ENCODE measurements at places on chromosomes 6 and 20.
A peak's percentile ranks its signal among the peaks of the same experiment; 100 is the strongest.

GRCh38 chr6:64914124-64914523 is 792.9 kb downstream of the EYS start:
- DNase-seq: no peak

- peak; percentile 73 for DNase-seq
Observed at GRCh38 chr6:21589352-21590345, 3.9 kb upstream of the SOX4 start.

DNA sequence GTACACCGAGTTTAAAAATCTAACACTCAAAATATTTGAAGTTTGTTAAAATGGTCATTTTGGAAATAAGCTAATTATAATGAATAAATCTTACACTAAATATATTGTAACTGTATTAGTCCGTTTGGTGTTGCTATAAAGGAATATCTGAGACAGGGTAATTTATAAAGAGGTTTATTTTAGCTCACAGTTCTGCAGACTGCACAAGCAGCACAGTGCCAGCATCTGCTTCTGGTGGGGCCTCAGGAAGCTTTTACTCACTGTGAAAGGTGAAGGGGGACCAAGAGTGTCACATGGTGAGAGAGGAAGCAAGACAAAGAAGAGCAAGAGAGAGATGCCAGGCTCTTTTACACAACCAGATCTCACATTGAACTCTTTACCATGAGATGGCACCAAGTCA is 17.1 kb downstream of the ELOVL5 start:
- DNase-seq: no peak

DNA sequence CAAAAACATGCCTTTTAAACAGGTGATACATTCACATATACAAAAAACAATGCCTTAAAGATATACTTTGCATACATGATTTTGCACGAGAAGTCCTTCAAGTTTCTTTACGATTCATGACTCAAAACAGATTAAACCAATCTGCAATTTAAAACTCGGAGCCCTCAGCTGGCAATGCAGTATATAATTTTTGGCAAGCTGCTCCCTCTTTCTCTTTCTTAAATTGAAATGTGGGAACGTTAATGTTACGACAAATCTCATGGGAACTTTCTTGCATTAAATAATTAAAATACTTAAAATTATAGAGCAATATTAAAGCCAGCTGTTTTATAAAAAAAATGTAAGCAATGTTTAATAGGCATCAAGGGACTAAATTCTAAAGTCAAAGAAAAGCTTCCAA is 334.6 kb downstream of the ESR1 start:
- DNase-seq: no peak

DNA sequence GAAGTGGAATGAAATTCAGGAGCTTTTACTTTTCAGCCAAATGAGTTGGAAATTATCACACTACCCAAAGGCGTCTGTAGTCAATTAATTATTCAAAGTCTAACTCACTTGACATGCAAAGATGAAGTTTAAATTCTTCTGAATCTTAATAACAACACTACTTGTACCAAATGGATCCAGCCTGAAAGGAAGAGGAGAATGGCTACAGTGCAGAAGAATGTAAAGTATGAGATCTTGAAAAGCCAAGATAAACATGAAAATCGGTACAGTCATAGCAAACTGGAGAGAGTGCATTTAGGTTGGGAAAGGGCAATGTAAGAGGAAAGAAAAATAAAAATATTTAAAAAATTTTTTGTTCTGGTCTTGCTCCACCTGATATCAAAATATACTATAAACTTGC is 195.5 kb downstream of the SIM1 start:
- DNase-seq: no peak

- no peak for DNase-seq
Observed at GRCh38 chr20:18754030-18754652, 59.4 kb upstream of the SCP2D1 start.

GRCh38 chr20:7916648-7917047 is 23.6 kb downstream of the HAO1 start:
- no peak for DNase-seq

GRCh38 chr6:113642714-113643406 is 214.3 kb upstream of the MARCKS start:
- no peak for DNase-seq

DNA sequence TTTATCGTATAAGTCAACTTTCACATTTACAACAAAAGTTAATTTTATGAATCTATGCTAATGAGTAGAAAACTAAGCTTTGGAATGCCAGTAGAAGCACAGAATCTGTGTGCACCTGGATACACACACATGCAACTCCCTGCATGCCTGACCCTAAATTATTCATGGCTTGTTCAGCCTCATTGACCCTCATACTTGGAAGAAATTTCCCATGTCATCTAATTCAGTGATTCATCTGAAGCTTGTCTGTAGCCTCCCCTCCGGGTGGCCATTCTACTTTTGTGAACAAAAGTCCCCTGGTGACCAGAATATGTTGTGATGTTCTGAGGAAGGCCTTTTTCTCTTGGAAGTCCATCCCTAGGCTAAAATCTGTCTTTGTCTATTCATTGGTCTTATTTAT is 1078.4 kb downstream of the KIF16B start:
- no peak for DNase-seq

DNA sequence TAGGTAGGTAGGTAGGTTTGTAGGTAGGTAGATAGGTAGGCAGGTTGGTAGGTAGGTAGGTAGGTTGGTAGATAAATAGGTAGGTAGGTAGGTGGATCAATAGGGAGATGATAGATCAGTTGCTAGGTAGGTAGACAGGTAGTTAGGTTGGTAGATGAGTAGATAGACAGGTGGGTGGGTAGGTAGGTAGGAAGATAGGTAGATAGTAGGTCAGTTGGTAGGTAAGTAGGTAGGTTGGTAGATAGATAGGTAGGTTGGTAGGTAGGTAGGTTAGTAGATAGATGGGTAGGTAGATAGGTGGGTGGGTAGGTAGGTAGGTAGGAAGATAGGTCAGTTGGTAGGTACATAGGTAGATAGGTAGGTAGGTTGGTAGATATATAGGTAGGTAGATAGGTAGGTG is 72.0 kb upstream of the PDE10A start:
- DNase-seq: no peak

DNA sequence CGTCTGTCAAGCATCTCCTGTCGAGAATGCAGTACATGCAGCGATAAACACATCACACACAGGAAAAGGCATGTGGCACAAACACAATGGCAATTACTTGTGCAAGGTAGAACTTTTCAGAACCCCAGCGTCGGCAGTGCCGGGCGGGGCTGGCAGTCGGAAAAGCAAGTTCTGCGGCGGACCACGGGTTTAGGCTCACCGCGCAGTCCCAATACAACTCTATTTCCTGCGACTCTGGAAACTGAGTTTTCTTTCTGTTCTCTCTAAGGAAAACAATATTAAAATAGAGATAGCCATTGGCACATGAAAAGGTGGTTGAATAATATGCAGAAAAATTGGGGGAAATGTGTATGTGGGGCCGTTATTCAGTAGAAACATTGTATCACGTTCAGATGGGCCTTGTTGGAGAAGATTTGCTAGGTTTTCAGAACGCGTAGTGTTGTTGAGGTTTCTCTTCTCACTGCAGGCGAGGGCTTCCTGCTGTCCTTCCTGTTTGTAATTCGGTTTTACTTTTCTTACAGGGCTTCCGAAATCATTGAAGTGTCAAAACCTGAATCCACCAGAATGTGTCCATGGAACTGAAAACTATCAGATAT is 369.5 kb downstream of the THBS2 start:
- no peak for DNase-seq

GRCh38 chr6:39309942-39310531 is 4.2 kb downstream of the KCNK17 start:
- DNase-seq: peak; percentile 51

GRCh38 chr6:131061041-131061750 is 1.8 kb downstream of the EPB41L2 start:
- DNase-seq: peak; percentile 3

GRCh38 chr6:142822842-142823241 is 122.1 kb downstream of the HIVEP2 start:
- DNase-seq: peak; percentile 44

- no peak for DNase-seq
Observed at GRCh38 chr6:43964659-43965570, 162.3 kb downstream of the MRPL14 start.

- DNase-seq: no peak
Observed at GRCh38 chr6:143361536-143362191, 88.8 kb downstream of the ADAT2 start.

- no peak for DNase-seq
Observed at GRCh38 chr20:36802326-36803222, 29.0 kb upstream of the DSN1 start.

GRCh38 chr20:24537210-24537609 is 67.8 kb downstream of the SYNDIG1 start:
- DNase-seq: no peak

GRCh38 chr6:139853302-139853992 is 479.0 kb upstream of the CITED2 start:
- DNase-seq: no peak

DNA sequence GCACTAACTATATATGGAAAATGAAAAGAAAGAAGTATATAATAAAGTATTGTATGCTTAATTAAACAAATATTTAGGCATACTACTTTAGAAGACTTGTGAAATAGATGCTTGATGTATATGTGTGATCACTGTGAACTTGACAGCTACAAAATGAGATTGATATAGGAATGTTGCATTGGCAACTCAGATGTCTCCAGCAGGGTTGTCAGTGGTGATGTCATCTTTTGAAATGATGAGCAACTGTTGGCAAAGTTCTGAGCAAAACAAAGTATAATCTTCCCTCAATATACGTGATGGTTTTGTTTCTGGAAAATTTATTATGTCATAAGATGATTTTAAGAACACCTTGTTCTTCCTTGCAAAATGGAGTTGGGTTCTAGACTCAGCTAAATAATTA is 133.8 kb downstream of the ARID1B start:
- DNase-seq: no peak

DNA sequence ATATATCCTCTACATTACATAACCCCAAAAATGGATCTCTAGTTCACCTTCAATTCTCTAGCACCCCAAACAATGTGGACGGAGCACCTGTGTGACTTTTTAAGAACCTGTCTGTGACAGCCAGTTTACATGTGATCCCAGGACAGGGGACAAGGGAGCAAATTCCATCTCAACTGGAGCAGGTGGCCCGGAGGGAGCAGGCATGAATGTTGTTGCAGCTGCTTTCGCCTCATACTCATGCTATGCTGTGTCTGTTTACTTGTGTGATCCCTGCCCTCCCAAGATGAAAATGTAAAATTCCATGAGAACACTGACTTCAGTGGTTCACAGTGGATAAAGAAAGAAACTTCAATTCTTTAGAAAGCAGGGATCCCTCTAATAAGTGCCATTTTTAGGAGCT is 600.3 kb downstream of the CDH26 start:
- no peak for DNase-seq

GRCh38 chr6:87785229-87785862 is 83.3 kb upstream of the AKIRIN2 start:
- no peak for DNase-seq

- no peak for DNase-seq
Observed at GRCh38 chr6:121619987-121620740, 184.7 kb downstream of the GJA1 start.

GRCh38 chr20:47950124-47950912 is 165.0 kb upstream of the SULF2 start:
- no peak for DNase-seq

- DNase-seq: peak; percentile 20
Observed at GRCh38 chr6:118768904-118769325, 117.5 kb upstream of the CEP85L start.

DNA sequence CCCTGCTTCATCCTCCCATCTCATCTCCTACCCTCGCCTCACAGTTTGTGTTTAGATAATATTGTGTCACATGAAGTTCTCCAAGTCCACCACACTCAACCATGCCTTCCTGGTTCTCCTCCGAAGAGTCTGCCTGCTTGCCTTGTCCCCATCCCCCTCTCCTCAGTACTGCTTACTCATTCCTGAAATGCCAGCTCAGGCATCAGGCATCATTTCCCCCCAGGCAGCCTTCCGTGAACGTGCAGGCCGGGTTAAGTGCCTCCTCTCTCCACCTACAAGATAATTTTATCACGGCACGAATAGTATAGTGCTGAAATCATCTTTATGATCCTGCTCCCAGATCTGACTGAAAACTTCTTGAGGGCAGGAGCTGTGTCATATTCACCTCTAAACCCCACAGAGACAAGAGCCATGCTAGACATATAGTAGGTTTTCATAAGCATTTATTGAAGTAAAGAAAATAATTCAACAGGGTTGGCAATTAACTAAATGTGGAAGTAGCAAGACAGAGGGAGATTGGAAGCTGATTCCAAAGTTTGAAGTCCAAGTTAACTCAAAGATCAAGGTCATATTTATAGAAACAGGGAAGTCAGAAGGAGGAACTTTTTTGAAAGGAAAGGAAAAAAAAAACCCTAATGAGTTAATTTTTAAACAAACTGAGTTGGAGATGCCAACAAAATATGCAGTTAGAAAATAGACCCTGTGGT is 48.7 kb upstream of the BMP2 start:
- DNase-seq: no peak

DNA sequence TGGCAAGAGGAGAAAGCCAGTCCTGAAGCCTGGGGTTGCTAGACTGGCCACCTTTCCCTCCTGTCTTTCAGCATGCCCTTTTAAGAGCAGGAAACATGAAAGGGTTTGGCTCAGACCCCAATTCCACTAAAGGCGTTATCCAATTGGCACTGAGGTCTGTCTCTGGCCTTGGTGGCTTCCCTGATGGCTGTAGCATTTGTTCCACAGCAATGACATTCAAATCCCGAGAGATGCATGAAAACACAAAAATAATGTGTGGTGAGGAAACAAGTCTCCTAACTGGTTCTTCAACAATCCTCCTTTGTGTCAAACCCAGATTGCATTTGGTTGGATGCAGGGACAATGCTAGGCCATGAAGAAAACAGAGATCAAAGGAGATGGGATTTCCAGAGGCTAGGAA is 56.5 kb upstream of the ADTRP start:
- DNase-seq: no peak

DNA sequence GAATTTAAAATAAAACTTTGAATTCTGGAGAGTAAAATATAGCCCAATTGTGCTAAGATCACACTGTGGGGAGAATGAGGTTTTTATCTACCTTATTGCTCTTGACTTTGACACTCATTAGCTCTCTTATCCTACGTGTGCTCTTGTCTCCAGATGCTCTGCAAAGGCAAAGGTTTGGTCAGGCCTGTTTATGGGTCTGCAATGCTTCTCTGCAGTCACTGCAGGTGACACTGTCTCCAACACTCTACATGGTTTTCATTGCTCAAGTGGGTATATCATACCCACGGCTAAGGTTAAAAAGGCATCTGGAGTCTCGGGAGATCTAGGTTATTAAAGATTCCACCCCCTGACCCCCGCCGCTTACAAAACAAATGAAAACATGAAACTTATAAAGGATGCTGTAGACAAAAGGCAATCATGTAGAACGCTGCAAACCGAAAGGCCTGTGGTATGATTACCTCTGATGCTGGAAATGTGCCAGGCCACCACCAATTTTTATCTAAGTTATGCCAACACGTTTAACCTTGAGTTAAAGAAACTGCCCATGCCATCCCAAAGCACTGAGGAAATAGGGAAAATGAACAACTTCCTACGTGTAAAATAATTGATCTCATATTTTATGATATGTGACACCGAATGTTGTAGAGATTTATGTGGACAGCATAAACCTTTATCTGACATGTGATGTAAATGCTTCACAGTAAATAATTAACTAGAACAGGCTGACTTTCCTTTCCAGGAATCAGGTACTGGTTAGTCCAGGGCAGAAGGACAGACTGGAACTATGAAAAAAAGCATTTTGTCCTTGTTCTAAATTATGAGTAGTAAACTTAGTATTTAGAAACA is 238.2 kb upstream of the NOX3 start:
- no peak for DNase-seq

GRCh38 chr20:59087829-59088433 is 45.3 kb upstream of the PRELID3B start:
- peak; percentile 84 for DNase-seq

GRCh38 chr6:18350712-18351111 is 36.4 kb upstream of the RNF144B start:
- no peak for DNase-seq
